Peyer's patch (tissue), 4 donors: ENCODE measurements at places on chromosomes 3 and 15. TPM values are rescaled to one million over a fixed set of nuclear protein-coding genes. Genes with fewer than 3 reads are reported as not detected.

GRCh38 chr15:74837482-74838136, 5.3 kb downstream of the ULK3 start:
- H3K27me3 ChIP-seq = no peaks in the 10 kb centered on the region
- DNase-seq = no peak
- H3K27ac ChIP-seq = no peak overlapping the region
- no peaks in the 10 kb centered on the region for H3K4me1 ChIP-seq
- no peak overlapping the region for H3K4me3 ChIP-seq

GXYLT2 gene
- total RNA-seq = 1.6 TPM

GRCh38 chr15:57321973-57322601, 54.2 kb upstream of the CGNL1 start:
- H3K27ac ChIP-seq = no peak overlapping the region
- H3K4me3 ChIP-seq = no peak overlapping the region
- no peak for DNase-seq
- peaks cover 9% of the 10 kb centered on the region for H3K4me1 ChIP-seq
- H3K36me3 ChIP-seq = no peaks in the 10 kb centered on the region

DNA sequence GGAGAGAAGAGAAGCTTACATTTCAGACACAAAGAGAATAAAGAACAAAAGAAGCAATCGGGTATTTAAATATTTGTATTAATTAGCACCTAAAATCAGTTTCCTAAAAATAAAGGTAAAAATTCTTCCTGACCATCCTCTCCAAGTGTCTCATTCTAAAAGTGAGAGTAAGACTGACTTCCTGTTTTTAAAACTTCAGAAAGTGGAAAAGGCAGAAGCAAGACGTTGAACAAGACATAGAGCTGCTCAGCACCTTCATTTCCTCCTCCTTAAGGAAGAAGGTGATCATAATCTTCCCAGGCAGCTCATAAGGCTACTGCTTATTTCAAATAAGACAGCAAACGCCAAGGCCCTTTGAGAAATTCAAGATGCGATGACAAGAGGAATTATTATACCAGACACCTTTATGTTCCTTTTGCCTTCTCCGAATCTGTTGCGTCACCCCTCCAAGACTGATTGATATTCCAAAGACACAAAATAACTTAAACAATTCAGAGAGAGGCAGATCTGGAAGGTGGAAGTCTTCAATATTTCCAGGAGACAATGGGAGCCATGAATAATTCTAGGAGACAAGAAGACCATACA, 238.8 kb upstream of the TLE3 start:
- H3K4me1 ChIP-seq = no peaks in the 10 kb centered on the region
- H3K27me3 ChIP-seq = no peaks in the 10 kb centered on the region
- no peak for DNase-seq
- H3K4me3 ChIP-seq = no peak overlapping the region
- H3K27ac ChIP-seq = no peak overlapping the region

DNA sequence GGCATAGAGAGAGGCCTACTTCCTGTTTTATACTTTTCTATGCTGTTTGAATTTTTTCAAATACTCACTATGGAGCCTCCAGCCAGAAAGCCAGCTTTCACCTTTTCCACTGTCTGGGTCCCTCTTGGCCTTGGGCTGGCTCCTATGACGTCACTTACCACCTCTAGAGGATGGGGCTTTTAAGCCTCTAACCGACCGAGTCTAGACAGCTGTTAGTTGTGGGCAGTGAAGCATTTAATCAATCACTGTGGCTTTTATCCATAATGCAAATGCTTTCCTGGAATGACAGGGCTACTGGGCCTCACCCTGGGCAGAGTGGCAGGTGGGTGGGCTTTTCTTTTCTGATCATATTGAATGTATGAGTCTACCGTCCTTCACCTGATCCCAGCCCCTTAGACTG, 61.9 kb downstream of the LRRK1 start:
- H3K36me3 ChIP-seq = no peaks in the 10 kb centered on the region
- H3K4me1 ChIP-seq = peaks cover 6% of the 10 kb centered on the region
- H3K27ac ChIP-seq = no peak overlapping the region
- DNase-seq = no peak
- H3K4me3 ChIP-seq = no peak overlapping the region

- H3K4me3 ChIP-seq = no peak overlapping the region
- H3K27me3 ChIP-seq = no peaks in the 10 kb centered on the region
- H3K27ac ChIP-seq = no peak overlapping the region
These were observed 233.2 kb upstream of the TPM1 start for GRCh38 chr15:62809115-62809967.

DNA sequence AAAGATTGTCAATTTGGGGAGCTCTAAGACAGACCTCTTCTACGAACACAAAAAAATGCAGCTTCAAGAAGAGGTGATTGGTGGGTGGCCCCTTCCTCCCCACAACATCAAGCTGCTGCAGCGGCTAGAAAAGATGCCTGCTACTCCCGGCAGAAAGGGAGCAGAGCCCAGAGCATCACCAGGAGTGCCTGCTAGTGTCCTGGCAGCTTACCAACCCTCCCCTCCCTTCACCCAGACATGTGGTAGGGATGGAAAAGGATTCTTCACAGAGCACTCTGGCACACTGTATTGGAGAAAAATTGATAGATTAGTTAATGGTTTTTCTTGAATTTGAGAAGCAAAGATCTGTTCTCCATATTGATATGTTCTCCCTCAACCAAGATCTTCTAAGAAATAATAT, 10.8 kb downstream of the IP6K1 start:
- H3K27ac ChIP-seq = no peak overlapping the region
- no peak for DNase-seq
- H3K4me3 ChIP-seq = no peak overlapping the region
- H3K36me3 ChIP-seq = peaks cover 19% of the 10 kb centered on the region
- no peaks in the 10 kb centered on the region for H3K27me3 ChIP-seq

GRCh38 chr3:52353291-52353855, 37.3 kb downstream of the DNAH1 start:
- H3K36me3 ChIP-seq = no peaks in the 10 kb centered on the region
- H3K27ac ChIP-seq = no peak overlapping the region
- no peaks in the 10 kb centered on the region for H3K27me3 ChIP-seq

SI gene
- total RNA-seq = 33.8 TPM

ALDH1L1 gene
- 5.1 TPM for total RNA-seq

- no peak overlapping the region for H3K4me3 ChIP-seq
- no peaks in the 10 kb centered on the region for H3K27me3 ChIP-seq
- no peak overlapping the region for H3K27ac ChIP-seq
- H3K36me3 ChIP-seq = no peaks in the 10 kb centered on the region
These were observed 20.7 kb downstream of the SCN5A start for GRCh38 chr3:38628835-38629234.

GRCh38 chr3:12663401-12663935, 449 bp downstream of the RAF1 start:
- no peaks in the 10 kb centered on the region for H3K27me3 ChIP-seq
- no peaks in the 10 kb centered on the region for H3K4me1 ChIP-seq
- no peak for DNase-seq
- peak overlapping the region; percentile 93 for H3K4me3 ChIP-seq
- H3K27ac ChIP-seq = peak overlapping the region; percentile 98

DNA sequence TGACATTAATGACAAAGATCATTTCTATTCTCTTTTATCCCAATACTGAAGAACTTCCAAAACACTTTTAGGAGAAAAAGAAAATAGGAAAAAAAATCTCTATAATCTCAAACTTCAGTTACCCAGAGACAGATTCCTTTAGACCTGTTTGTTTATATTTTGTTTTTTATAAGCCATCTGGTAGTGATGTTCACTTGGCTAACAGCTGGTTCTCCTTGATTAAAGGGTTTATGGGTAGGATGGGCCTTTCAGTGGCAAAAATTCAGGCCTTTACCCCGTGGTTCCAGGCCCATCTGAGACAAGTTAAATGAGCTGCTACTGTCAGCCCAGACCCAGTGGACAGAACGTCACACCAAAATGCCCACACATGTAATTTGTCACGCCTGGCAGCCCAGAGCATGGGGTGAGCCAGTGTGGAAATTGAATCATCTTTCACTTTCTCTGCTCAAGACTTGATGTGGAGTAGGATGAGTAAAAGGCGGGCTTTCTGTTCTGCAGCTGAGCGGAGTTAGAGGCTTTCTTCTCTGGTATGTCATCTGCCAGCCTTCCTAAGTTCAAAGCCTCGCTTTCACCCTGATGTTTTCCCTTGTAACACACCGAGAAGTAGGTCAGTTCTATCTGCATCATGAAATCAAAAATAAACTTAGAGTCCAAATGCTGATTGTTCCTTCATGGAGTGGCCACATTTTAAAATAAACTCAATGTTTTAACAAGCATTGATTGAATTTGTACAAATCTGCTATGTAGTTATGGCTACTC, 62.5 kb upstream of the SKOR1 start:
- no peak overlapping the region for H3K4me3 ChIP-seq
- no peak overlapping the region for H3K27ac ChIP-seq
- no peaks in the 10 kb centered on the region for H3K36me3 ChIP-seq
- H3K4me1 ChIP-seq = no peaks in the 10 kb centered on the region
- no peaks in the 10 kb centered on the region for H3K27me3 ChIP-seq
- peak; percentile 19 for DNase-seq

DNA sequence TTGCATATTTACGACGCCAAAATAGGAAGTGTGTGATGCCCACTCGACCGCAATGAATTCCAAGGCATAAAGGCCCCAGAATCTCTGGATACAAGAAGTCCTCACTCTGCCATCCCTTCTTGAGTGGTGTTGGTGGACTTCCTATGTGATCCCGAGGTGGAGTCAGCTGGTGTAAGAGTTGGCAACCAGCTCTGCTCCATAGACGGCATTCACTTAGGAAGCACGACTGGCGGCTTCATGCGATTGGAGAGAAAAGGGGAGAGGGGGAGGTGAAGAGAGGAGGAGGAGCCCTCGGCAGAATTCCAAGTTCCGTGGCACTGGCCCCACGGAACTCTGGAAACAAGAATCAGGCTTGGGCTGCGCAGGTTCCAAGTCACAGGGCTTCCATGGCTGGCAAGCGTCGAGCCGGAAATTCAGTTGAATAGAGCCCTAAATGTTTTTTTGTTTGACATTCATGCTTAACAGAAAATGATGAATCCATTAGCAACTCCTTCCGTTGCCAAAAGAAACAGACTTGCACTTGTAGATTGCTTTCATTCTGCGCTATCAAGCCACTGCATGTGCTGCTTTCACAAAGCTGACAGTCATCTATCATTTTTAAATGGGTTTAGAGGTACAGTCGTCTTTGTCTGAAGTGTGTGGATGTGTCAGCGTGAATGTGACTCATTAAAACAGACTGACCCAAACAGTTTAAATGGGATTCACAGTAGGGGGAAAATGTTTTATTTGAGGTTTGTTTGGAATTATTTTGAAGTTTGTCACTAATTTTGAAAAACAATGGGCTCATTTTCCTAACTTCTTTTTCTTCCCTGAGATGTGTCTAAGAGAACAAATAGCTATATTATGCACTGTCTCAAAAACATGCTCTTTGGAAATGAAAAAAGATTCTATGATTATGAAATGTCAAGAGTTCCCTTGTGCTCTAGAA, 428.3 kb upstream of the ATP11B start:
- no peaks in the 10 kb centered on the region for H3K36me3 ChIP-seq
- H3K27ac ChIP-seq = no peak overlapping the region
- no peaks in the 10 kb centered on the region for H3K4me1 ChIP-seq
- no peaks in the 10 kb centered on the region for H3K27me3 ChIP-seq
- DNase-seq = no peak

- H3K27ac ChIP-seq = no peak overlapping the region
- no peaks in the 10 kb centered on the region for H3K36me3 ChIP-seq
- no peaks in the 10 kb centered on the region for H3K27me3 ChIP-seq
These were observed 178.4 kb upstream of the SLC2A2 start for GRCh38 chr3:171204942-171205341.

GRCh38 chr3:129609591-129610182, 3.2 kb upstream of the PLXND1 start:
- H3K27me3 ChIP-seq = no peaks in the 10 kb centered on the region
- no peaks in the 10 kb centered on the region for H3K36me3 ChIP-seq
- H3K27ac ChIP-seq = peak overlapping the region; percentile 92
- no peak overlapping the region for H3K4me3 ChIP-seq

CERS3 gene
- not detected for total RNA-seq

- H3K4me3 ChIP-seq = no peak overlapping the region
- H3K27ac ChIP-seq = no peak overlapping the region
- H3K27me3 ChIP-seq = no peaks in the 10 kb centered on the region
- H3K4me1 ChIP-seq = no peaks in the 10 kb centered on the region
These were observed 710.1 kb downstream of the SQOR start for GRCh38 chr15:46344915-46345314.

GRCh38 chr3:150371741-150372254, 36.3 kb upstream of the TSC22D2 start:
- no peaks in the 10 kb centered on the region for H3K4me1 ChIP-seq
- DNase-seq = no peak
- H3K36me3 ChIP-seq = no peaks in the 10 kb centered on the region
- H3K27me3 ChIP-seq = no peaks in the 10 kb centered on the region
- H3K27ac ChIP-seq = peak overlapping the region; percentile 61

LRTM1 gene
- total RNA-seq = not detected

FGF12 gene
- total RNA-seq = not detected
